ENCODE measurements at places on chromosomes 7 and 10. TPM values are rescaled to one million over a fixed set of nuclear protein-coding genes. Genes with fewer than 3 reads are reported as not detected.

DNA sequence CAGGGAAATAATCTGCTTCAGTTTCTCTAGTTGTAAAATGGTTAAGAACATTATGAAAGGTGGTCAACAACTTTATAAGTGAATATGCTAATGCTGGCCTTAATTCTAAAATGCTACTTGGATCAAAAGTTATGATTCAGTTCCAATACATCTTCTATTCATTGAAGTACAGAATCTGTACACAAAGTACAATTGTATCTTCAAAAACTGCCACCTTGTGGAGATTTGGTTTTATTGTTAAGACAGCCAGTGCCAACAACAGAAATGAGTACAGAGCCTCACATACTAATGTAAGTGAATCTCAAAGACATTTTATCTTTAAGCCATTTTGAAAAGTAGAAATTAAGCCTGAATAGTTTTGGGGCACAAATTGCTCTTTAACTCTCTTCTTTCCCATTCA lies 194.0 kb downstream of the CFTR start:
- no peak for DNase-seq

- DNase-seq, result no peak
These were observed 1.6 kb upstream of the TEX36 start for GRCh38 chr10:125684581-125684980.

- DNase-seq, result no peak
These were observed 55.3 kb downstream of the KIF5B start for GRCh38 chr10:32000937-32001336.

Gene PSD
- 1.0 TPM for total RNA-seq

Gene CALU
- 299 TPM for total RNA-seq

- no peak for DNase-seq
These were observed 14.8 kb downstream of the IMPDH1 start for GRCh38 chr7:128394904-128395496.

Gene KCNMA1
- 0.95 TPM for total RNA-seq

GRCh38 chr7:50119815-50120637 lies 27.0 kb upstream of the ZPBP start:
- DNase-seq, result no peak

DNA sequence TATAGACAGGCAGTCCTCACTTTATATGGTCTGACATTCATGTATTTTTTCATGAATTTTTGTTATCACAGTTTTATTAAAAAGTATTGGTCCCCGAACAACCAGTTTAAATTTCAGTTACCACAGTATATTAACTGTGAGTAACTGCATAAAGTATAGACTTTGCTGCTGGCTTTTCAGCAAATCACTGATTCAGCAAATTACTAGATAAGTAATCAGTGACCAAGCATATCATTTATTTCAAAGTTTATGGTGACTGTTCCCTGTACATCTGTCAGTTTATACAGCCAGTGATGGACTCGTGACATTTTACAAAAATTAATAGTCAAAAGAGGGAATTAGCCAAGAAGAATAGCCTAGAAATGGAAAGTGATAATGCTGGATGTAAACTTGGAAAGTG lies 266.7 kb upstream of the CHRM2 start:
- no peak for DNase-seq

Gene KCP
- total RNA-seq, result 0.37 TPM

GRCh38 chr7:26186364-26187311 lies 13.9 kb downstream of the HNRNPA2B1 start:
- DNase-seq, result no peak

- DNase-seq, result no peak
These were observed 67.8 kb downstream of the SRPK2 start for GRCh38 chr7:105320896-105321295.

Gene HMX3
- total RNA-seq, result not detected

Gene OR2A1
- 0.25 TPM for total RNA-seq

Gene INHBA
- 0.37 TPM for total RNA-seq

DNA sequence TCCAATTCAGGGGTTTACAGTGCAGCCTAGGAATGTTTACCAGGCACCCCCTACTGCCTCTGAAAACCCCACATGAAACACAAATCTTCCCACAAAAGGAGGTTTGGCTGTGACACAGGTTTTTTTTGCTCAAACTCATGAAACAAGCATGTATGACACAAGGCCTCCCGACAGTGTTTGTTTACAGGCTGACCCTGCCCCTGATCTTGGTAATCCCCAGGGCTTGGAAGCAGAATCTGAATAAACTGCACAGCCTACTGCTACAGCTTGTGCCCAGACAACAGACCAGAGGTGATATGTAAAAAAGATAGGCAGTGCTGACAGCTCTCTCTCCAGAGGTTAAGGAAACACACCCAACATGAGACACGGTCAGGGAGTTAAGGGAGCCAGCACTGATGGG lies 184.2 kb downstream of the KMT2E start:
- no peak for DNase-seq

DNA sequence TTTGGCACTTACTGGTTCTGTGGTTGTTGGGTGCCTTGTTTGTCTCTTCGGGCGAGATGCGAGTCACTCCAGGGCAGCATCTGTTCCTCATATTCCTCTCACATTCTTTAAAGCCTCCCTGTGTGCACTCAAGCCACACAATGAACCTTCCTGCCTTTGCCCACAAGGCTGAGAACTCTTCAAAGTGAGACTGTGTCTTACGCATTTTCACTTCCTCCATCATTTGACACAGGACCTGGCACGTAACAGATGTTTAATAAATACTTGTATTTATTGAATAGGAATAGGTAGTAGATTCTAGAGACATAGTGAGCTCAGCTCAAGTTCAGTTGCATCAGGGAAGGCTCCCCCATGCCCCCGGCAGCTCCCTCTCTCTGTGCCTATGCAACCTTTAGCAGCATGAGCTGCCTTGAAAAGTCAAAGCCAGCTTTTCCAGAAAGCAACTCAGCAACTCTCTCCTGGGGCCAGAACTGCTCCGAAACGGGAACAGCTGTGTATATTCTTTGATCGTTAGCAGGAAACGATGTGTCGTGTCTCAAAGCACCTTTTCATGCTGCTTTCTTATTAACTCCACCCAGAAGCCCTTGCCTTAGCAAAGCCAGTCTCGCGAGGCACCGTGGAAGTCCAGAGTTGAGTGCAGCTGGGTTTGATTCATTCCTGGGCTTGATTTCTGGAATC lies 97.5 kb downstream of the PFKFB3 start:
- DNase-seq, result no peak

Gene GPR26
- total RNA-seq, result not detected

DNA sequence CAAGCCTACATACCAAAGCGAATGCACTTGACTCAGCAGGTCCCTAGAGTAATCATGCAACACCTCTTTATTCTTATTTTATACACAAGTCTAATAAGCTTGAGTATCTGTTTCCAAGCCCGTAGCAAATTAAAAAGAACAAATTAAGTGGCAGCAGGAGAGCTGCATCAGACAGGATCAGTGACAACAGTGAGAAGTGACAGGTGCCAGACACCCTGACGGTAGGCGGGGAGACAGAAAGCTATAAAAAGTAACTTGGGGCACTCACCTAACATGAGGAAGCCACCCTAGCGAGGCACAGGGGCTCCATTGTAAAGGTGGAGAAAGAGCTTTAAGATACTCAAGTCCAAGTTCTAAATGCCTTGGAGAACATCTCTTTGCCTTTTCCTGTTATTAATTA lies 174.2 kb downstream of the PLXNA4 start:
- DNase-seq, result no peak

DNA sequence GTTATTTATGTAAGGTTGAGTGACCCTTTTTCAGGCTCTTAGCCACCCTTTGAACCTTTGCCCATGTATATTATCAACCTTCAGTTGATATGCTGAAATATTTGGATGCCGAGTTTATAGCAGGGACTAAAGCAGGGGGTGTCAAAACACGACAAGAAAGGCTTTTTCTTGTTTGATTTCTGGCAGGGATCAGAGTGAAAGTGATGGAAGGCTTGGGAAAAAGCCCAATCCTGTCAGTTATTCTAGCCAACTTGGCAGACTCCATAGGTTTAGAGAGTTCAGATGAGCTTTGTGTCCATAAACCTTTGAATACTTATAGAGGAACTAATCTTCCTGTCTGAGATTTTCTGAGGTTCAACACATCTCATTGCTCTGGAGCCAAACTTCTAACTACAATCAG lies 47.5 kb downstream of the INHBA start:
- no peak for DNase-seq

Gene MRC1
- total RNA-seq, result 4.8 TPM

Gene SLC29A4
- total RNA-seq, result 3.2 TPM

DNA sequence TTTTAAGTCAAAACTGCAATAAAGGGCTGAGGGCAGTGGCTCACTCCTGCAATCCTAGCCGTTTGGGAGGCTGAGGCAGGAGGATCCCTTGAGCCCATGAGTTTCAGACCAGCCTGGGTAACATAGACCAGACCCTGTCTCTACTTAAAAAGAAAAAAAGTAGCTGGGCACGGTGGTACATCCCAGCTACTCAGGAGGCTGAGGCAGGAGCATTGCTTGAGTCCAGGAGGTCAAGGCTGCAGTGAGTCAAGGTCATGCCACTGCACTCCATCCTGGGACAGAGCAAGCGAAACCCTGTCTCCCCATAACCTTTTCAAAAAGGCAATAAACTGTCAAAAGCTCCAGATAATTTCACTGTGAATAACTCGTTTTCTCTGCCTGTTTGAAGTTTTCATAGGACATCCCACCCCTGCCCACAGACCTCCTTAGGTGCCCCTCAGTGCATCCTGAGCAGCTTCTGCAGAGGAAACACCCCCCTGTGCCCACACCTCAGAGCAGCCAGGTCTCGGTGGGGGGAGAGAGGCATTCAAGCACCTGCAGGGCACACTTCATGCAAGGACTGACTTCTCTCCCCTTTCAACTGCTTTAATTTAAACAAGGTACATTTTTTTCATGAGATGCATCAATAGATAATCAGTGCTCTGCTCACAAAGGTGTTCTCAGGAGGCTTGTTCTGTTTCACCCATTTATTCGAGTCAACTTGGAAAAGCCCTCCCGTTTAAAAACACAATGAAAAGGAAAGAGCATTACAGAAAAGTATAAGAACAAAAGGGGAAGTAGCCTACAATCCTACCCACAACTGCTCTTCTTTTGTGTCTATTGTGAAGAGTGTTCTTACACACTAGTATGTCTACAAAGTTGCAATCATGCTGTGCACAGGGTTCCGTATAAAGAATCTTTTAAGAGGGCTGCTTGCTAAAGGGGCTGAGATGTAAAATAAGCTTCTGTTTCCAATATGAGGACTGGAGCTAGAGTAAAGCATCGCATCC lies 104.9 kb downstream of the KMT2E start:
- no peak for DNase-seq

DNA sequence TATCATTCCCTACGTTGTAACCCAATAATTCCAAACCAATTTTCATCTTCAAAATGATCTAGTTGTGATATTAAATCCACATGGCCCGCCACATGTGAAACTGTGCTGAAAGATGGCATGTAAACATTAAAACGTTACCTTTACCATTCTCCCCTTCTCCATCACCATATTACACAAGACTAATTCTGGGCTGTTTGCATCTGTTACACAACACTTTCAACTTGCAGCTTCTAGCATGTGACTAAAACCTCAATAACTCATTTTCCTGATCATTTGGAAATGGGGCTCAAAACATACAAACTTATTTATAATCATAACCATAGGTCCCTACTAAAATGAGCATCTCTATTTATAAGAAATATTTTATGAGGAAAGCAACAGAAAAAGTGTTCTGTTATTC lies 4.7 kb downstream of the MTERF1 start:
- DNase-seq, result no peak

GRCh38 chr7:32293833-32294232 lies 196.3 kb downstream of the LSM5 start:
- DNase-seq, result no peak

- no peak for DNase-seq
These were observed 41.0 kb upstream of the PSMG3 start for GRCh38 chr7:1610678-1611302.

GRCh38 chr10:129041916-129042315 lies 425.1 kb upstream of the MGMT start:
- DNase-seq, result no peak

- DNase-seq, result no peak
These were observed 16.3 kb downstream of the PILRA start for GRCh38 chr7:100389437-100390088.

DNA sequence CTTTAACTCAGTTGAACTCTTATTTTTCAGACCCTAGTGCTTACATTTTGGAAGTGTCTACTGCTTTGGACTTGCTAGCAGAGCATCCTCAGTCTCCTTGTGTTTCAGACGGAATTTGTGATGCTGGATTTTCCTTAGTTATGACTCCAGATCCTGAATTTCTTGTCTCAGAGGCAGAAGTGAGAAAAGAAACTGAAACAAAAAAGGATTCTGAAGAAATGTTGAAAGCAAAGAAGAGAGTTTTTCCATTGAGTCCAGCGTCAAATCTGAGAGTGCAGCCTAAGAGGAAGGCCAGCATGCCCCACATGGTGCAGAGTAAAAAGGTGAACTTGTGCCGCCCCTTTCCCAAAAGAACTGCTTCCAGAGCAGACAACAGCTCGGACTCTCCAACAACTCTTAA lies 46.1 kb downstream of the TASOR2 start:
- no peak for DNase-seq

DNA sequence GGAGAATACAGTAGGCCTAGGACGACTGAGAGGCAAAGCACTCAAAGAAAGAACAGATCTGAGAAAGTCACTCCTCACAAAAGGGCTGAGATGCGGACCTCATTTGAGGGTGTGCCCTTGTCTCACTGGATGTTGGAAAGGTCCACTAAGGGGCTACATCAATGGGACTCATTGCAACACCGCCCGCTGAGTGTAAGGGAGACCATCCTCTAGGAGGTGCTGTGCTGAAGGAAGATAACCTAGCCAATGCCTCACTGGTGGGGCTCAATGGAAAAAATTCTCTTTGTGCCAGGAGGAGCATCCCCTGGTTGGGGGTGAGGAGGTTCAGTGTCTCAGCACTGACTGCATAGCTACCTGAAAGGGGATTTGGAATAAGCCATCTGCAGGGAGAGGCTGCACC lies 758.7 kb upstream of the CELF2 start:
- DNase-seq, result no peak

DNA sequence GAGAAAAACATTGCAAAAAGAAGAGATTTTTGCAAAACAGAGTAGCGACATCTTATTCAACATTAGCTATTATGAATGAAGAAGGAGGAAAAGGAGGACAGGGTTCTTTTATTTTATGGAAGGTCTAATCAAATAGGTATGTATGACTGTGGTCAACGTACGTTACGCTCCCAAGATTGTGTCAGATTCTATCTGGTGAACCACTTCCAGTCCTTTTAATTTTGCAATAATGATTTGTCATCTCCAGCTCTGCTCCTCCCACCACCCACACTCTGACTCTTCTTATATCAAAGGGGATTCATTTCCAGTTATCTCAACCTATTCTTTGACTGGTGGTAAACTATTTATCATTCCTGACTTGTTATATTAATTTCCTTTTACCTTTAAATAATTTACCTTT lies 259.9 kb downstream of the CACNA2D1 start:
- DNase-seq, result no peak

DNA sequence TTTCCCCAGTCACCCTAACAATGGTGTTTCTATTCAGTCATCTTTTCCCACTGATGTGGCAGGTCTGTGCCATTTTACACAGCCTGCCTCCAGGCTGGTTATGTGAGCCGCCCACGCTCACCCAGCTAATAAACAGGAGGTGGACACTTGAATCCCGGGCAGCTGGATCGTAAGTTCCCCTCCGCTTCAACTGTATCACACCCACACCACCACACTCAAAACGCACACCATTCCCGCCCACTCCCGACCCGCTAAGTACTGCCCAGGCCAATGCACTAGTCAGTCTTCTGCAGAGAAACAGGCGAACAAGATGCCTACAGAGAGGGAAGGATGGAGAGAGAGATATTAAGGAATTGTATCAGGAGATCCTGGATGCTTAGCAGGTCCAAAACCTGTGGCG lies 38.9 kb upstream of the PFKP start:
- DNase-seq, result no peak

Gene CTAGE6
- total RNA-seq, result not detected

Measured in heart left ventricle (tissue), 16 donors.